ENCODE measurements at places on chromosomes 3 and 15.
A peak's percentile ranks its signal among the peaks of the same experiment; 100 is the strongest.

GRCh38 chr3:158679547-158680000 is 7.1 kb upstream of the LXN start:
- H3K27ac ChIP-seq: no peak overlapping the region
- no peaks in the 10 kb centered on the region for H3K27me3 ChIP-seq
- no peak for DNase-seq
- no peaks in the 10 kb centered on the region for H3K4me1 ChIP-seq
- H3K36me3 ChIP-seq: peaks cover 43% of the 10 kb centered on the region
- no peak overlapping the region for H3K4me3 ChIP-seq

- no peaks in the 10 kb centered on the region for H3K4me1 ChIP-seq
- no peak overlapping the region for H3K27ac ChIP-seq
- peaks cover 49% of the 10 kb centered on the region for H3K36me3 ChIP-seq
Measured at GRCh38 chr15:99115300-99116215, 10.7 kb downstream of the SYNM start.

- no peaks in the 10 kb centered on the region for H3K36me3 ChIP-seq
- H3K4me1 ChIP-seq: no peaks in the 10 kb centered on the region
- DNase-seq: no peak
- no peak overlapping the region for H3K27ac ChIP-seq
- H3K27me3 ChIP-seq: no peaks in the 10 kb centered on the region
- H3K4me3 ChIP-seq: no peak overlapping the region
Measured at GRCh38 chr15:50235794-50236193, 29.7 kb downstream of the HDC start.

- DNase-seq: peak; percentile 54
- no peaks in the 10 kb centered on the region for H3K36me3 ChIP-seq
- H3K4me3 ChIP-seq: no peak overlapping the region
- no peak overlapping the region for H3K27ac ChIP-seq
- H3K27me3 ChIP-seq: peaks cover 4% of the 10 kb centered on the region
- no peaks in the 10 kb centered on the region for H3K4me1 ChIP-seq
Measured at GRCh38 chr3:140203510-140203909, 268.5 kb downstream of the CLSTN2 start.

DNA sequence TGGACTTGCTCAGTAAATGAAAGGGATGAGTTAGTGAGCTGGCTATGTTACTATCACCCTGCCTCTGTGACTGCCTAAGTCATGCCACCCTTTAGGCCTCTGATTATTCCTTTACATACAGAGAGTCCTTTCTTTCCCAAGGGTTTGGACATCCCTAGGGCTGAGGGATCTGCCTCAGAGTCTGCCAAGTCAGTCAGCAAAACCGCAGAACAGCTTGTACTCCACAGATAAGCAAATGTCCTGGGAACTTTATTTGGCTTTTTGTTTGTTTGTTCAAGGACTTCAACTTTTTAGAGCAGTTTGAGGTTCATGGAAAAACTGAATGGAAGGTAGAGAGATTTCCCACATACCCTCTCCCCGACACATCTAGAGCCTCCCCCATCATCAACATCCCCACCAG is 82.6 kb upstream of the TRIM42 start:
- DNase-seq: no peak
- no peak overlapping the region for H3K27ac ChIP-seq
- no peaks in the 10 kb centered on the region for H3K4me1 ChIP-seq
- H3K36me3 ChIP-seq: no peaks in the 10 kb centered on the region

DNA sequence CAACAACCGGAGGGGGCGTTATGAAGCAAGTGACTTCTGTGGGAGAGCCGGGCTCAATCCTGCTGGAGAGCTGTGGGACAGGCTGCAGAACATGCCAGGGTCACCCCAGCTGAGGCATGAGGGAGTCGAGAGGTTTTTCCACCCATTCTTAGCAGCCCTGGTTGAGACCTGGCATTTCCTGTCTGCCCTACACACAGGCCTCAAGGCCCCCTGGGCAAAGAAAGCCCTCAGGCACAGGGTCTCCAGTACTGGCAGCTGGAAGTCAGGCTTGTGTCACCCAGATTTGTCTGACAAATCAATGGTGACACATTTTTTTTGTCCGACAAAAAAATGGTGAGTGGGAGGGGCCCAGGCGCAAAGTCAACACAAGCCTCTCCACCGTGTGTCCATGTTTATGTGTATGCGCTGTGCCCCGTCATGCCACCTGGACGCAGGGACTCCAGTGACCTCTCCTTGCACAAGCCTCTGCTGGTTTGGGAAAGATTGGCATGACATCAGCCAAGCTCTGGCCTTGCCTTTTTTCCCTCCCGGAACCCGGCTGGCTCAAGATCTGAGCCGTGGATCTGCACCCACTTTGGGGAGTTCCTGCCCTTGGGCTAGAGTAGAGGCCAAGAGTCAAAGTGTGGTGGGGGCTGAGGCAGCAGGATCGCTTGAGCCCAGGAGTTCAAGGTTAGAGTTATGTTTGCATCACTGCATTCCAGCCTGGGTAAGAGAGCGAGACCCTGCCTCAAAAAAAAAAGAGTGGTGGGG is 20.8 kb upstream of the ALAS1 start:
- H3K36me3 ChIP-seq: no peaks in the 10 kb centered on the region
- no peaks in the 10 kb centered on the region for H3K4me1 ChIP-seq
- H3K27ac ChIP-seq: no peak overlapping the region
- no peak for DNase-seq
- H3K27me3 ChIP-seq: no peaks in the 10 kb centered on the region

- H3K36me3 ChIP-seq: peaks cover 55% of the 10 kb centered on the region
- peaks cover 6% of the 10 kb centered on the region for H3K4me1 ChIP-seq
- no peak for DNase-seq
Measured at GRCh38 chr3:9081184-9081818, 118.0 kb upstream of the RAD18 start.

DNA sequence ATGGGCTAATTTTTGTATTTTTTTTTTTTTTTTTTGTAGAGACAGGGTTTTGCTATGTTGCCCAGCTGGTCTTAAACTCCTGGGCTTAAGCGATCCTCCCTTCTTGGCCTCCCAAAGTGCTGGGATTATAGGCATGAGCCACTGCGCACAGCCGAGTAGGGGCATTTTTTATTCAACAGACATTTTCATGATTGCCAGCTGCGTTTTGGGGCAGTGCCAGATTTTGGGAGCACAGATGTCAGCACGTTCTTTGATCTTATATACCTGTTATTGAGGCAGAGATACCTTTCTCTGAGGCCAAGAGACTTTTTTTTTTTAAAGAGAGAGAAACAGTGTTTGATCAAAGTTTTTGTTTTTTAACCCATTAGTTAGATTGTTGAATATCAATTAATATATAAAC is 16.8 kb downstream of the NEO1 start:
- H3K4me1 ChIP-seq: no peaks in the 10 kb centered on the region
- no peak overlapping the region for H3K27ac ChIP-seq
- H3K36me3 ChIP-seq: no peaks in the 10 kb centered on the region
- no peaks in the 10 kb centered on the region for H3K27me3 ChIP-seq
- H3K4me3 ChIP-seq: no peak overlapping the region

- peaks cover 11% of the 10 kb centered on the region for H3K4me1 ChIP-seq
- no peak overlapping the region for H3K4me3 ChIP-seq
- no peak overlapping the region for H3K27ac ChIP-seq
- no peaks in the 10 kb centered on the region for H3K36me3 ChIP-seq
- no peaks in the 10 kb centered on the region for H3K27me3 ChIP-seq
Measured at GRCh38 chr15:41853831-41854230, 15.2 kb downstream of the PLA2G4B start.

- H3K27me3 ChIP-seq: no peaks in the 10 kb centered on the region
- no peak overlapping the region for H3K4me3 ChIP-seq
- no peaks in the 10 kb centered on the region for H3K36me3 ChIP-seq
- H3K4me1 ChIP-seq: peaks cover 2% of the 10 kb centered on the region
Measured at GRCh38 chr3:188684276-188684675, 487.5 kb upstream of the TPRG1 start.

DNA sequence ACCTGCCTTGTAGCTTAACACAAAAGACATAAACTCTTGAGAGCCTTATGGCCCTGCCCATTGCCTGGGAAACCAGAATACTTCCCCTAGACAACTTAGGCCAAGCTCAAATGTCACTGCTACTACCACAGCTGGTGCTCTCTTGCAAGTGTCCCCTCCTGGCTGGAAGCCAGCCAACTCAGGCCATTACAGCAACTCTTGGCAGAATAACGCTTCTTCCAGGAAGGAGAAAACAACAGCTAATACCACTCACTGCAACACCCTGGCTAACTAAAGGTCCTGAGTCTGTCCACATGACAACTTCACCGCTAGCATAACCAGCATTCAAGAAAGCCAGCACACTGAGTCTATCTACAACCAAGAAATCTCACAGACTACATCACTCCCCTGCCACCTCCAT is 5.1 kb upstream of the B4GALT4 start:
- DNase-seq: no peak
- H3K27me3 ChIP-seq: peaks cover 1% of the 10 kb centered on the region
- H3K36me3 ChIP-seq: no peaks in the 10 kb centered on the region
- H3K27ac ChIP-seq: no peak overlapping the region
- no peaks in the 10 kb centered on the region for H3K4me1 ChIP-seq
- H3K4me3 ChIP-seq: no peak overlapping the region

- H3K27me3 ChIP-seq: no peaks in the 10 kb centered on the region
- no peaks in the 10 kb centered on the region for H3K4me1 ChIP-seq
Measured at GRCh38 chr3:167493244-167493643, 19.4 kb upstream of the SERPINI2 start.

DNA sequence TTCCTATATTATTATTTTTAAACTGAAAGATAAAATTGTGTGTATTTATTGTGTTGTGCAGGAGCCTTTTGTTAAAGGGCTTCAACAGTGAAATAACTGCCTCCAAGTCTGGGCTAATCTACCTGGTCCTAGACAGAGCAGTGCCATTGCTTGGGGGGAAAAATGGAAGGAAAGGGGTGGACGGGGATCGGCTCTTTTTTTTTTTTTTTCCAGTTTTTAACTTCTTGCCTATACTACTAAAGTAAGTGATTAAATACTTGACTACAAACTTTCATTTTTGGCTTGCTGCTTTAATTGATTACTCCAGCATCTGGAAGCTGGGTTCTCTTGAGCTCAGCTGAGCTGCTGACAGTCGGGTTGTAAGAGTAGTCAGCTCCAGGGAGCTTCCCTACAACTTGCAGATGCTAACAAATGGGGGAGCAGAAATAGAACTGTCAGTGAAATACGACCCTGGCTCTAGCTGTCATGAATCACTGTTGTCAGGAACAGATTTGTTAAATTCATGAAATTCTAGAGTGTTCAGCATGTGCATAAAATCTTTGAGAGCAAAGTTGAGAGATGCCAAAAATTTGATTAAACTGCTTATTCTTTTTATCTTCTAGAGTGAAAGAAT is 276.7 kb downstream of the ROBO1 start:
- DNase-seq: no peak
- no peak overlapping the region for H3K4me3 ChIP-seq
- peaks cover 4% of the 10 kb centered on the region for H3K4me1 ChIP-seq
- H3K27ac ChIP-seq: no peak overlapping the region
